ENCODE measurements at places on chromosomes 11 and 22. TPM values are rescaled to one million over a fixed set of nuclear protein-coding genes. Genes with fewer than 3 reads are reported as not detected.

The MS4A6E gene
- not detected for total RNA-seq

DNA sequence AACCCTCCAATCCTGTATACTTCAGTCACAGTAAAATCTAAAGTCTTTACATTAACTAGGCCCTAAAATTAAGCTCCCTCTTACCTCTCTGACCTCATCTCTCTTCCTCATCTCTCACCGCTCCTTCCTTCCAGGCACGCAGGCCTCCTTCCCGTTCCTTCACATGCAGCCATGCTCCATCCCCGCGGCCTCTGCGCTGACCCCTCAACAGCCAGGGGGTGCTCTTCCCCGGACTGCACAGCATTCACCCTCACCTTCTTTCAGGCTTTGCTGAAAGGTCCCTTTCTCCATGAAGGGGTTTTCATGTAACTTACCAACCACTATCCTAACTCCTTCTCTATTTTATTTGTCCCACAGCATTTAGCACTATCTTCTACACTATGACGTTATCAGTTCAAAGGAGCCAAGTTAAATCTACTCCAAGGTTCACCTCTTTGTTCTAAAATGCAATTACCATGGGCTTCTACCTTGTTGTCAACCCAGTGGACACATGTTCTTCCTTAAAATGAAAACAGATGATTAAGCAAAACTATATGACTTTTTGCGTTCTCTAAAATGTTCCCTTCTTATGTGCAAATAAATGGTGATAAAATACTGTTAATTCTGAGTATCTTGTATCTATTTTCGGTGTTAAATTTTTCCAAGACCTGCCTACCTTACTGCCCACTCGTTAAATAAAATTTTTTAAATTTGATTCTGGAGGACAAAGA lies 57.8 kb upstream of the APOA1 start:
- DNase-seq: no peak

GRCh38 chr11:77252555-77253270 lies 48.8 kb downstream of the GDPD4 start:
- no peak for DNase-seq

The DDI1 gene
- total RNA-seq: not detected

- no peak for DNase-seq
Measured at GRCh38 chr22:48434156-48434867, 1393.4 kb downstream of the BRD1 start.

DNA sequence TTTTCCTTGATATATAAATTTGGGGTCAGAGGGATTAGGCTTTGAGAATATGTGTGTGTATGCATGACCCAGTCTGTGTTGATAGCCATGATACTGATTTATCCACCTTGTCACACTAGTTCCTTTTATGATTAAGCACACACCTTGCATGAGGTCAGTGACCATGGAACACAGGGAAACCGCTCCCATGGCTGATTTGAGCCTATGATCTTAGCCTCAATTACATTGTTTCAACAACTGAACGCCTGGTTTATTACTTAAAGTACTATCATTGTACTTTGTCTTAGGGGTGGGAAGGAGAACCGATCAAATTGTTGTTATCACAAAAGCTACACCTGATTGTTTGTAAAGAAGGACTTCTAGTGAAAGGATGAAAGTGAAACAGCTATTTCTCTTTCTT lies 70.7 kb downstream of the ARFGAP2 start:
- DNase-seq: no peak

GRCh38 chr22:42303396-42304323 lies 33.2 kb upstream of the TCF20 start:
- no peak for DNase-seq

DNA sequence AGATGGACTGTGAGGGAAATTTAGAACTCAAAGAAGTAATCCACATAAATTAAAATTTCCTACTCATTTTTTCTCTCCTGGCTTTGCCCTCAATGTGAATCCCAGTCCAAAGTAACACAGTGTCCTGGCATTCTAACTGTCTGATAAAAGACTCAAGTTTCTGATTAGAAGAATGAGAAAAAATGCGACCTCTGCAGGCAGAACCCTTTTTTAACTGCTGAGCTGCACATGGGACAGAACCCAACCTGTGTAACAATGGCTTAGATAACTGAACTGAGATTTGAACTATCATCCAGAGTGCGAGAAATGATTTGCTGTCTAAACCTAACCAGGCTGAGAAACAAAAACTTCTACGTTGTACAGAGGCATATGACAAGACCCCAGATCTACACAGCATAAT lies 385.6 kb upstream of the LRRC4C start:
- DNase-seq: no peak

DNA sequence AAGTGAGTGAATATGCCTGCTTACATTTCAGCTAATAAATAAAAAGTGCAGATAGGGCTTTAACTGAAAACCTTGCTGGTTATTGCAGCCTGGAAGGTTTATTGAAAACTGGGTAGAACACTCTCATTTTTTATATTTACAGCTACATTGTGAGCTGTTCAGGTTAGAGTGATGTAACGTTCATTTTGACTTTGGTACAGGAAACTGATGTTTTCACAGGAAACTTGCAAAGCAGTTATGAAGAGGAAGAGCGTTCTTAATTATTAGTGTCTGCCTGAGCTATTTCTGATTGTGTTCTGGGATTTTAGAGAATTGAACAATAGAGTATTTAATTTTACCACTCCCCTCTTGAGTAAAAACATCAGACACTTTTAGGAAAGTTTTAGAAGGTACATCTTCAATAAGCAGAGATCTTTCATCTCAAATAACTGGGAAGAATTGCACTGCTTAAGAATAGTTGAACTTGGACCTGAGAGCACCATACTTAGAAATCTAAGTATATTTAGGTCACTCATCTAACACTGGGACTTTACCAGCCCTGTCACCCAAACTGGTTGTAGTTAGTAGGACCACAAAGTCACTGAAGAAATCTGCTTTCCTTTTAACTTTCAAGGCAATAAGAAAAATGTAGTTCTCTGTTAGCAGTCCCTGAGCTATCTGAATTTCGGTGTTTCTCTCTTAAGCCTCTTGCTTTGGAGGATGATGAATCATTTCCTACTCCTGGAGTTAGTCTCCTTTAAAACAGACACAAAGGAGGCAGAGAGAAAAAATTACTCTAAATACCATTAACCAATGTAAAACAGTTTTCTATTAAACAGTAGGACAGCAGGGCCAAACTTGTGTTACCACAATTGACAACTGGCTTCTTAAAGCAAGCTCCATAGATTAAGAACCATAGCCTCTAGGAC lies 128.6 kb upstream of the DDI1 start:
- no peak for DNase-seq

DNA sequence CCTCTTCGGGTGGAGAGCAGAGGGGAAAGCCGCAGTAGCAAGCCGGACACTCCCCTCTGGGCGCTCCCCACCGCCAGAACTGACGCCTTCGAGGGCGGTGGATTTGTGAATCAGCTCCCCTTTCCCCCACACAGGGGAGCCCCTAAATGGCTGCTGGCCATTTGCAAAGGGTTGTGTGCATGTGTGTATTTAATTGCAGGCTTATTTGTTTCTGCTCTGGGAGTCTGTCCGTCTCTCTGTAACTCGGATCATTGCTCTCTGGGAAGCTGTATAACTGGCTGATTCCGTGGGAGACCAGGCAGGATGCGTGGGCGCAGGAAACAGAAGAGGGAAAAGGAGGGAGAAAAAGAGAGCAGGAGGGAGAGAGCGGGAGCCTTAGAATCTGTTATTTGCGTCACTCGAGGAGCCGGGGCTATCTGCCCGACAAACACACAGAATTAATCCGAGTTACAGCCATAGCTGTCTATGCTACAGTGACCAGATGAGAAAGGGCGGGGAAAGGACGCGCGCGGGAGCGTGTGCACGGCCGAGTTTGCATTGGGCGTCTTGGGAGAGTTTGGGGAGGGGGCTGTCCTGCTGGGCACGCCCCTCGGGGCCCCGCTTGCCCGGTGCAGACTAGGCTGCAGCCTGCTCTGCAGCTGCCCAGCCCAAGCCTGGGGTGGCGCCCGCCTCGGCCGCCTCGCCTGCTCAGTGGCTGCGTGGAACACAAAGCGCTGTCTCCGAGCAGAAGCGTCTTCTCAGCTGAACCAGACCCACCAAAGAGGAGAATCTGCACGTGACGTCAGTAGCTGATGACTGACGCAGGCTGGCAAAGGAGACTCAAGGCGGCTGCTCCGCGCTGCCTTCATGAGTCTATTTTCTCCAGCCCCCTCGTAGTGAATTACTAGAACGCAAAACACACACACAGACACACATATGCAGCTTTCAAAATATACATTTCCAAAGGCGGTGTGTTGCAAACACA lies 105.3 kb upstream of the HSD17B12 start:
- no peak for DNase-seq

The GRIA4 gene
- total RNA-seq: not detected

The TTC28 gene
- total RNA-seq: 28.6 TPM

DNA sequence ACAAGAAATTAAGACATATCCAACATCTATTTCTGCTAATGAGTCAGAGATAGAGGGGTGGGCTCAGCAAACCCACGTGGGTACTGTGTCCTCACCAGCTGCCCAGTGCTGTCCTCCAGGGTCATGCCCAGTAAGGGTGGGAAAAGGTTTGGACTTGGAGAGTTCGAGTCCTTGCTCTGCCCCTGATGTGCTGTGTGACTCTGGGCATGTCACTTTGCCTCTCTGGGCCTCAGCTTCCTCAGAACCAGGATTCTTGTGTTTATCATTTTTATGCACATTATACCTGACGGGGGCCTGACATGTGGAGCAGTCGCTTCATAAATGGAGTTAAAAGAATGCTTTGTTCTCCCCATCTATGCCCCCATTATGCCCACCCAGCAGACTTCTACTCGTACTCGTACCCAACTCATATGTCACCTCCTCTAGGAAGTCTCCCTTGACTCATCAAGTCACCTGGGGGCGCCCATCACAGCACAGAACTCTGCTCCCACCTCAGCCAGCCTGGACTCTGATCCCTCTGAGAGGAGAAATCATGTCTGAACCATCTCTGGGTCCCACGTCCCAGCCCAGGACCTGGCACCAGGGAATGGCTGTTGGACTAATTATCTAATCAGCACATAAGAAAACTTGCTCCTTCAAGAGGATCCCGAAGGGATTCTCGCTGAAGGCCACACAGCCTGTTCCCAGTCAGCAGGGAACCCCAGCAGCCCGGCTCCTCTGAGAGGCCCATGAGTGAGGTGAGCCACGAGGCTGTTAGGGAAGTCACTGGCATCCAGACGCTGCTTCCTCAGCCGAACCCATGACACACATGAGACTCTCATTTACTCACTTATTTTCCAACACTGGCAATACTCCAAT lies 38.7 kb upstream of the TSKU start:
- no peak for DNase-seq

DNA sequence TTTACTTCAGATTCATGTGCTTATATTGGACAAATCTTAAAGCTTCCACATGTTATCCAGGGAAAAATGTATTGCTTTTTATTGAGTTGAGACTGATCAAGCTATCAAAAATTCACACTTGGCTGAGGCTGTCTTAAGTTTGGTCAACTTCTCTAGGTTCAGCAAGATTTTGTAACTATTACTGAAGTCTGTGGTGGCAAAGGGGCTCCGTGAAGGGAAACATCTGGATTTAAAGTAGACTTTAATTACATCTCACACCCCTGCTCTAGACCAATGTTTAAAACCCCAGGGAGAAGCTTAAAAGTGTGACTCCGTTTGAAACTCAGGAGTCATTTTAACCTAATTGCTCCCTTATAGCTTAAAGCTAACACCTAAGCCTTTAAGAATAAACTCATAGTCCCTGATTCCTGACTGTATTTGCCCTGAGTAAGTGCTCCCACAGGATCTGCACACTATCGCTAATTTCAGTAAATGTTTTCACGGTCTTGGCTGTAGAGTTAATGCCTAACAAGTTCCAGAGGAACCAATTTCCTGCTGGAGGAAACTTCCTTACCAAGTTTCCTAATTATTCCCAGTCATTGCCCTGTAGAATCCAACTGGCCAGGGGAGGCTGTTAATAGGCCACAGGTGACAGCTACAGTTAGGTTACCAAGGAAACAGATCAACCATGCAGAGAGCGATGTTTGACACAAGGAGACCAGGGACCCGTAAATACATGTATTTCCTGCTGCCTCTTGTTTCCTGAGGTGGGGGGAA lies 40.5 kb downstream of the OR10A6 start:
- DNase-seq: no peak

The FGF4 gene
- not detected for total RNA-seq

GRCh38 chr11:64120951-64121569 lies 44.9 kb downstream of the MACROD1 start:
- DNase-seq: no peak

- DNase-seq: no peak
Measured at GRCh38 chr11:132361011-132361550, 990.7 kb downstream of the NTM start.

The OR8J1 gene
- not detected for total RNA-seq

DNA sequence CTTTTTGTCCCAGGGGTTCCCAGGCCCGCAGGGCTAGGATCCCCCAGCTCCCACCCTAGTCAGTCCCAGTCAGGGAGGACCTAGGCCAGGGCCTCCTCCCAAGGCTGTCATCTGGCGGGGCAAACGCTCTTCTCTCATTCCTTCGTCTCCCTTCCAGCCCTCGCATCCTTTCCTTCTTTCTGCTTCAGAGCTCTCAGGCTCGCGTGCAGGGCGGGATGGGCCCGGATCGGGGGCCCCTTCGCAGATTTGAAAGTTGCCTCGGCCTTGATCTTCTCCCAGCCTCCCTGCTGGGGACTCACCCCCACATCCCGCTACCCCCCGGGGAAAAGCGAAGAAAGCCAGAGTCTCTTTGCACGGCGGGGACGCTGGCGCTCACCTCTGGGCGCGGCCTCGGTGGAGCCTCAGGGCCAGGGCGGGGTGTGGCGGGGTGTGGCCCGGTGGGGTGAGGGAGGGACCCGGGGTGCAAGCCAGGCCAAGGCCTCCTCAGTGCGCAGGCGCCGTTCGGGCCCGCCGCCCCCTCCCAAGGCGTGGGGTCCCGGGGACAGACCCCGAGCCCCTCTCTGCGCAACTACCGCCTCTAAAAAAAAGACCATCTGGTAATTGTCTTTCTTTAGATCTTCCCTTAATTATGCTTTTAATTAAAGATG lies 14.8 kb upstream of the PAX6 start:
- no peak for DNase-seq

DNA sequence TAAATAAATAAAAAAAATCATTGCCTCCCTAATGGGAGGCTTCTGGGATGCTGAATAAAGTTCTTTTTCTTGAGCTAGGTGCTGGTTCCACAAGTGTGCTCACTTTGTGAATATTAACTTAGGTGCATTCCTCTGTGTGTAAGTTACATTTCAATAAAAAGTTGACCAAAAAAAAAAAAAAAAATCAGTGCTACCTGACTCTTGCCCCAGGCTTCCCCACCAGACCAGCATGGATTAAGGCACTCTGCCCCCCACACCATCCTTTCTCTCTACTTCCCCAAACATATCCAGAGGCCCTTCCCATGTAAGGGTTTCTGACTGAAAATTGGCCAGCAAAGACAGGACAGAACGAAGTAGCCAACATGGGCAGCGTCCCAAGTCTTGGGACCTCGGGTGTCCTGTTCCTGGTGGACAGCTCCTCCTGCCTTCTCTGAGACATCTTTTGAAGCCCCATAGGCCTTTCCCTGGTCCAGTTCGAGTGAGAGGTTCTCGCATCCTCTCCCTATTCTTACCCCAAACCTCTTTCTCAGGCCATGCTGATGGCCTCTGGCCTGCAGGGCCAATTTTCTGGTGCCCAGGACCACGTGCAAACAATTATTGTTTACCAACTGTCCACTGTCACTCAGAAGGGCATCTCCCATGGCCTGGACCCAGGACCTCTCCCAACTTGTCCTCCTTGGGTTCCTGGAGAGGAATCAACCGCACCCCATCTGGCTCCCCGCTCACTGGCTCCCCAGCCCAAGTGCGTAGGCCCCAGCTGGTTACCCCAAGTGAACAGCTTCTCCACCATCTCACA lies 14.9 kb upstream of the KCTD14 start:
- DNase-seq: no peak

All from omental fat pad (tissue), 4 donors.